ENCODE measurements at places on chromosomes 7 and 10.

GRCh38 chr10:75980419-75981002, 549.1 kb downstream of the LRMDA start:
- DNase-seq = no peak

DNA sequence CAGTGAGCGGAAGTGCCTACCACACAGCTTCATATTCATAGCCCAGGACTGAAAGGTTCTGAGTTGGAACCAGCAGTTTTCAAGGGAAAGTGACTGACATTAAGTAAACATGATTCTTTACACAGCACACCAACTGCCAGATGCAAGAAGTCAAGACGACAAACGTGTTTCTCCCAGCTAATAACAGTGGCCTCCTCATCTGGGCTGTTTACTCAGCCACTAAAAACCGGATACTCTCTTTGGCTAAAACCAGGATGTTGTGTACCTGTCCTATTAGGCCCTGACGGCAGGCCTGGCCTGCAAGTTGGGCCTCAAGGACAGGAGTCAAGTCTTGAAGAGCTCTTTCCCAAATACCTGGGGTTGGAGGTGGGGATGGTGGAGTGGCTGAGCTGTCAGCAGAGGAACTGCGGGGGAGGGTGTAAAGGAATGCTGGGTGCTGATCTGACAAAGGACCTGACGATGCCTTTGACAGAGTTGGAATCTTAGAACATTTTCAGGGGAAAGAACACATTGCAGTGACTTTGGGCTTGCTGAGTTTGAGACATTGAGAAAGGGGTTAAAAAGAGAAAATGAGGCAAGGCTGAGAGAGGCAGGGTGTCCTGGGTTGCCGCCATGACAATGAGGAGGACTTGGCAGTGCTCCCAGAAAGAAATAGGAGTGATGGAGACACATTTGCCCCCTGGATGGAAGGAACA, 57.7 kb downstream of the STEAP1B start:
- no peak for DNase-seq

DNA sequence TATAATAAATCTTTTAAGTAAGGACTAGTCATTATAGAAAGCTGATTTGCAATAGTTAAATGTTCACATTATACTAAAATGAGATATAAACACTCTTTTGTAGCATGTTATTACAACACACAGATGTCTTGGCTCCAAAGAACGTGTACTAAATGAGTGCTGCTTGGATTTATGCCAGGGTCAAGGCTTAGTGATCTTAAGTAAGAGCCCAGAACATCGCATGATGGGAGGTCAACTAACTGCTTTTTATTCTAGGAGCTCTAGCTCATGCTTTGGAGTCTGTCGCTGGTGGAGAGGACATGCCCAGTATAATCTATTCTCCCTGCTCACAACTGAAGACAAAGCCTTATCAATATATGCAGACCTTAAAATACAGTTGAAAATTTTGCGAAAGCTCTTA, 315.1 kb downstream of the BBS9 start:
- no peak for DNase-seq

DNA sequence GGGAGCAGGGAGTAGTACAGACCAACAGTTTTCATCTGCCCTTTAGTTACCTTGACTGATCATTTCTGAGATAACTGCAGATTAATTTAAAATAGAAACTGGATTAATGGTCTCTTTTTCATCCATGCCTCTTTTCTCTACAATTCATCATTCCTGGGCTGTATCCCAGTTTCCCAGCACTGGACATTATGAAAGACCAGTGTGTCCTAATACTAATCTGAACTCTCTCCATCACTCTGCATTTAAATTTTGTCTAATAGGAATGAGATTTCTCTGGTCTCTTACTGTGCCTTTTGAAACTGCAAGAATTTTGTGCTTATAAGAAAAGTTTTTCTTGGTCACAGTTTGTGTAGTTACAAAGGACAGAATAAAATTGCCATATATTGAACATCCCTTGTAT, 12.7 kb downstream of the PLEKHA8 start:
- DNase-seq = no peak

DNA sequence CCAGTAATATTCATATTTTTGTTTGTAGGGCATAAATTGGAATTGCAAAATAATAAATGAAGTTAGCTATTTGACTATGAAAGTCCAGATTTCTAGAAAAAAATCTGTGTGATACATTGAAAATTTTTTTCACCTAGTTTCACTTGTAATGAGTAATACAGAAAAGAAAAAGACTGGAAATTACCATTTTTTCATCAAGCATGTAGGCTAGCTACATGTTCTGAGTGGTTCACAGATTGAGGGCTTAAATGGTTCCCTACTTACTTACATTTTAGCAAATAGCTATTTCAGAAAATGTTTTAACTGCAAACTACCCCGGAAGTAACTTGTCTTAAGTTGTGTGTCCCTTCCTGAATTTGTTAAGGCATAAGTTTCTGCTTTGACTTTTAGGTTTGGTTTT, 396.0 kb downstream of the PHF14 start:
- peak; percentile 26 for DNase-seq

DNA sequence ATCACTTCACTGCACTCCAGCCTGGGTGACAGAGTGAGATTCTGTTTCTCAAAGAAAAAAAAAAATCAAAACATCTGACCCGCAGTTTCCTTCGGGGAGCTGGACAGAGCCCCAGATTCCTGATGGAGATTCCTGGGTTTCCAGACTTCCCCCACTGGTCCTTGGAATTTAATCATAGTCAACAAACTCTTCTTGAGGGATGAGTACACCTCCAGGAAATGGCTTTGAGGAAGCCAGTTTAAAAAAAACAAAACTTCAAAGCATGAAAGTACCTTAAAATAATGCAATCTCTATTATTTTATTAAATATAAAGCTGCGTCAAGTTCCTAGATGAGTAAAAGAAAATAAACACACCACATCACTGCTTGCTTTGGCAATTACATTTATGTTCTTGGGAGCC, 1.2 kb upstream of the MAD1L1 start:
- DNase-seq = no peak

Data from activated CD4-positive, alpha-beta T cell treated with anti-CD3 and anti-CD28 coated beads, Interleukin-2, amount 10 ng/mL, durations not matched to agents 24 days and 14 days (primary cell).